Activated CD8-positive, alpha-beta T cell treated with anti-CD3 and anti-CD28 coated beads for 36 hours (primary cell): ENCODE measurements at places on chromosomes 3 and 15.

DNA sequence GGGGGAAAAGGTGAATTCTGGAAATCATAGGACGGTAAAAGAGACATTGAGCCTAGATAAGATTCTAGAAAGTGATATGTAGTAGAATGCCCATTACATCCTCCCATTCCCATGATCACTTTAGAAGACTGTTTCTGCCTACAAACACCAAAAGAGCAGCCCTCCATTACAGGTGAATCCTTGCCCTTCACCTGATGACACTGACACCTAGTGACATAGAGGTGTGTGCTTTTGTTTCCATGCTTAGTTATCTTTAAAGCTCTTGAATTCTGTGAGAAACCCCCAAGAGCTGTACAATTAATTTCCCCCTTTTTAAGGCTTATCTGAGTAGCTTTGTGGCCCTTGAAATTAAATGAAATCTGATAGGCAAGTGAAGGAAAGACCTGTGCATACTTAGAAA, 8.3 kb upstream of the BBX start:
- no peak for DNase-seq

GRCh38 chr3:161043336-161044035, 61.7 kb downstream of the B3GALNT1 start:
- DNase-seq: no peak

DNA sequence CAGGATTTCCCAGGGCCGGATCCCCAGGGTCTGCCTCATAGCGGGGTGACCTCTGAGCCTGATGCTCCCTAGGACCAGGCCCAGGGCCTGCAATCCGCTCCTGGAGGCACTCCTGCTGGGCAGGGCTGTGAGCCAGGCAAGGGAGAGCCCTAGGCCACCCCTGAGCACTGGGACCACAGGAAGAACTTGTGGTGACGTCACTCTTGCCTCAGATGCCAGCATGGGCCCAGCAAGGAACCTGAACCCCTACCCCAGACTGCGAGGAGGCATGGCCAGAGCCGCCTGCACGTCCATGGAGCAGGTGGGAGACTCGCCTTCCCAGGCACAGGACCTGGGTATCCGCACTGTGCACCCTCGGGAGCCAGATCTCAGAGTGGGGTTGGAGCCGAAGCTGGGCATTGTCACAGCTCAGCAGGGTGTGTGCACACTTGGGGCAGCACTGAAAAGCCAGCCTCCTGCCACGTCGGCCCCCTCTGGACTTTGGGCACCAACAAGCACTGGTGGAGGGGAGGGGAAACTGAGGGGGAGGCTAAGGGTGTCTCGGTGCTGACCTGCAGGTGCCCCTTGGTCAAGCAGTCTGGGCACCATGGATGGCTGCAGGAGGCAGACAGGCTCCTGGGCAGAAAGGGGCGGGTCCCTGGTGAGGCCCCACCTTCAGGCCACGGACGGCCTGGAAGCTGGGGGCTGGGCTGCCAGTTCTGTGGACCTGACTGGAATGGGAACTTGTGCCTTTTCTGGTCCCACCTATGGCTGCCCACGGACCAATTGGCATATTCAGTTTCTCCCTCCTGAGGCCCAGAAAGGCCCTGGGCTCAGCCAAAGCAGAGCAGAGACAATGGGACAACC, 49.3 kb downstream of the SLC6A20 start:
- no peak for DNase-seq

GRCh38 chr3:193701953-193702635, 109.1 kb downstream of the OPA1 start:
- DNase-seq: no peak

DNA sequence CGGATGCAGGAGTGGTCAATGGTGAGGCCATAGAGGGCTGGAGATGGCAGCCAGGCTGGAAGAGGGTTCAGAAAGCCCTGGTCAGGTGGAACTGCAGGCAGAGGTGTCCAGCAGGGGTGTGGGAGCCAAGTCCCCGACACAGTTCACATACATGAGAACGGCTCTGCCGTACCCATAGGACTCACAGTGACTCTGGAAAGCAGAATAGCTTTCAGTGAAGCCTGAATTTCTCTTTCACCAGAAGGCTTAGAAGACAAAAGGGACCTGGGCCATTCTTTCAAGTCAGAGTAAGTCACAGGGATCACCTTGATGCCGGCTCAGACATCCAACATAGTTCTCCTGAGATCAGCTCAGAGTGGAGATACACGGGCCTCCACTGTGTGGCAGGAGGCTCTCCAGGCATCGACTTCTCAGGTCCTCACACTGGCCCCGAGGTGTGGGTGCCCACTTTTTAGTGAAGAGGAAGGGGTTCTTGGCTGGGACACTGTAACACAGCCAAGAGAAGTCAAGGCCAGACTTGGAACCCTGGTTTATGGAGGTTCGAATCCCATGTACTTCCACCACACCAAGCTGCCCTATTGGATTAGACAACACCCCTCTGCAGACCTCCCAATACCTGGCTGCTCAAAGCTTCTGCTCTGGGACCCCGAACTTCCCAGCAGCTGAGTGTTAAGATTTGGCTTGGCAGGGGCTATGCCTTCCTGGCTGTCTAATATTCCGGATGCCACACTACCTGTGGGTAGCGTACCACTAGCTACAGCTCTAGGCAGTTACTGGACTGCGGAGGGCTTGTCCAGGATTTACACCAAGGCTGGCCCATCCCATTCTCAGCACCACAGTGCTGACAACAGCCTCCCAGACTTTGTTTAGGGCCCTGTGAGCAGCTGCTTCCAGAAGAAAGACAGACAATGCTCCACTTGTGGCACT, 40.4 kb upstream of the RAB6B start:
- no peak for DNase-seq

GRCh38 chr15:101492766-101493692, 3.5 kb upstream of the PCSK6 start:
- no peak for DNase-seq

DNA sequence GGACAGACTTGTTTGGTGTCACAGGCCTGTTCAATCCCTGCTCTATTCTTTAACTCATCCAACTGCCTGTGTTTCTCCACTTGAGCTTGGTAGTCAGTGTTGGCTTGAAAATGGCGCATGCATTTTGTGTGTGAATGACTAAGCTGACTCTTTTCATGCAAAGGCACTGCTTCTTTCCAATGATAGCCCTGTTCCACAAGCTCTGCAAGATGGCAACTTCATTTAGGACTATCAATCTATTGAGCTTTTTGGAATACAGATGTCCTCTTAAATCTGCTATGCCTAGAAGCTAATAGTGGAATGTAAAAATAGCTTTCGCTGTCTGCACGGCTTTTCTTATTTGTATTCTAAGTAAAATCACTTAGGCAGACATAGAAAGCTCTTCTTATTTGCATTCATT, 33.6 kb upstream of the SYNPR start:
- DNase-seq: no peak

- DNase-seq: no peak
Observed at GRCh38 chr15:98126326-98127085, 166.0 kb downstream of the ARRDC4 start.

GRCh38 chr3:170049146-170050000, 11.6 kb downstream of the GPR160 start:
- DNase-seq: no peak
